ENCODE measurements at places on chromosomes 5 and 9. TPM values are rescaled to one million over a fixed set of nuclear protein-coding genes. Genes with fewer than 3 reads are reported as not detected.

The PCDHA12 gene
- total RNA-seq = 2.8 TPM

The IL5 gene
- not detected for total RNA-seq

The C5orf58 gene
- total RNA-seq = not detected

The AGXT2 gene
- total RNA-seq = not detected

The NR4A3 gene
- total RNA-seq = 2.1 TPM

The OR2Y1 gene
- not detected for total RNA-seq

The SVEP1 gene
- total RNA-seq = 1.8 TPM

The RORB gene
- total RNA-seq = not detected

The LHX3 gene
- total RNA-seq = 0.09 TPM

The ECM2 gene
- total RNA-seq = 0.24 TPM

The TNFSF8 gene
- not detected for total RNA-seq

The BAAT gene
- 0.55 TPM for total RNA-seq

The INSL6 gene
- total RNA-seq = not detected

The TPPP gene
- 6.4 TPM for total RNA-seq

The GDA gene
- total RNA-seq = 1.2 TPM

The EXOC3 gene
- total RNA-seq = 31.5 TPM
